ENCODE measurements at places on chromosomes 11 and 22.
A peak's percentile ranks its signal among the peaks of the same experiment; 100 is the strongest.

DNA sequence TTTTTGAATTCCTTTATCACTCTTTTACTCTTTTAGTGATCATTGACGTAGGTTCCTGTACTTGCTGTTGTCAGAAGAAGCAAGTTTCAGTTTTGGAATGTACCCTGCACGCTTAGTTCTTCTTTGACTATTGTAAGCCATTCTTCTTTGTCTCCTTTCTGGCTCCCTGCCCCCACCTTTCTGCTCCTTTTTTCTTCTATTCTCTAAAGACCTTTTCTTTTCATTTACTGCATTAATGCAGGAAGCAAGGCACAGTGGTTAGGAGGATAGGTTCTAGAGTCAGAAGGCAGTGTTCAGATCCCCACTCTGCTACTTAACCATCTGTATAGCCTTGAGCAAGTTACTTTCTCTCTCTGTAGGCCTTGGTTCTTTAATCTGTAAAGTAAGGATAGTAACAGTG is 33.7 kb upstream of the RAG2 start:
- H3K27me3 ChIP-seq = no peaks in the 10 kb centered on the region
- no peak overlapping the region for H3K4me3 ChIP-seq
- no peak overlapping the region for H3K27ac ChIP-seq
- H3K4me1 ChIP-seq = no peaks in the 10 kb centered on the region

GRCh38 chr11:45150301-45150700 is 3.9 kb downstream of the PRDM11 start:
- 0 out of 2 replicates have a peak, but pooled peaks cover 6% of the 10 kb centered on the region for H3K4me1 ChIP-seq
- no peak overlapping the region for H3K4me3 ChIP-seq

DNA sequence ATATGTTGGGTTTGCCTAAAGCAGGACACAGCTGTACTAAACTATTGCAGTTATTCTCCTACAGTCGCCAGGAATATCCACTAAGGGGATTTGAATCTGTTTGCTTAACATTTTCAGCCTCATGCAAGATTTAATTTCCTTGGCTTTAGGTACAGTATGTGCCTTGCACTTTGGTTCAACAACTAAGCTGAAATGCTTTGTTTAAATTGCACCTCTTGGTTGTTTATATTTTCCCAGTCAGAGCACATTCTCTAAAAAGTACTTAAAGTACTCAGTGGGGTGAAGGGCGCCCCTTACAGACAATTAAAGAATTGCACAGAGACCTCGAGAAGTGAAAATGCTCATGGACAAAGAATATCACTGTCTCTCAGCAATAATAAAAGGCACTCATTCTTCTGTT is 107.8 kb upstream of the MTNR1B start:
- DNase-seq = peak; percentile 59
- H3K4me1 ChIP-seq = no peaks in the 10 kb centered on the region
- H3K27me3 ChIP-seq = no peaks in the 10 kb centered on the region
- no peak overlapping the region for H3K4me3 ChIP-seq
- no peak overlapping the region for H3K27ac ChIP-seq

- no peaks in the 10 kb centered on the region for H3K36me3 ChIP-seq
- DNase-seq = no peak
- peaks cover 10% of the 10 kb centered on the region for H3K27me3 ChIP-seq
- H3K27ac ChIP-seq = no peak overlapping the region
- no peak overlapping the region for H3K4me3 ChIP-seq
- peaks cover 21% of the 10 kb centered on the region for H3K4me1 ChIP-seq
Measured at GRCh38 chr22:23903328-23903971, 9.3 kb downstream of the MIF start.

DNA sequence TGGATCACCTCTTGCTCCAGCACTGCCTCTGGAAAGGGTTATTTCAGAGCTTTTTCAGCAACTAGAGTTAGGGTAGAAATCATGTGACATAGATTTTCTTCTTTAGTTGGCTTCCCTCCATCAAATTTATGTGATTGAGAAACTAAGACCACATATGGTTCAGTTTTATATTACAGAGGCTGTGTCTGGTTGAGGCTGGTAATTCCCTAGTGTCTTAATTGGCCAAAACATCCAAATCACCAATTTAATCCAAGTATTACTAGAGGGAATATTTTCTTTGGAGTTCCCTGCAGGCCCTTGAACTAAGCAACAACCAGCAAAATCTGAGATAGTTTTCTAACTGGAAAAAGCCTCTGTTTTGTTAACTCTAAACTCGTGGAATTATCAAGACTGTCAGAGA is 136.3 kb downstream of the ARHGAP42 start:
- 0 out of 2 replicates have a peak overlapping the region, but pooled peaks have one; percentile 29 for H3K27ac ChIP-seq
- no peak for DNase-seq
- H3K4me3 ChIP-seq = no peak overlapping the region

DNA sequence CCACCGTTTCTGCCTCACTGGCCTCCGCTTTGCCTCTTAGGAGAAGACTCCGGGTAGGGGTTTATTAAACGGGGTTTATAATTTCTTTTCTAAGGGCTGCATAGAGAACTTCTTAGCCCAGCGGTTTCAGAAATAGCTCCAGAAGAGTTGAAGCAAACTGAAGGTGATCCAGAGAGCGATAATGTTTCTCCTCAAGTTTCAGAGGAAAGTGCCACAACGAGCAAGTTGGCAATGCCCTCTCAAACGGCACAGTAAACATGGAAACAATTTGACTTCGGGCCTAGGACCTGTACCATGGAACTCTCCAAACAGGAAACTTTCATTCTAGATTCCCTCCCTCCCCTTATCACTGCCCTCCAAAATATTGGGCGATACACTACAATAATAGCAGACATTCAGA is 1.0 kb downstream of the ADSL start:
- peak overlapping the region; percentile 89 for H3K27ac ChIP-seq
- peak overlapping the region; percentile 68 for H3K4me3 ChIP-seq
- peaks cover 36% of the 10 kb centered on the region for H3K36me3 ChIP-seq
- H3K4me1 ChIP-seq = peaks cover 6% of the 10 kb centered on the region

- DNase-seq = no peak
- H3K4me1 ChIP-seq = no peaks in the 10 kb centered on the region
- H3K4me3 ChIP-seq = no peak overlapping the region
- no peaks in the 10 kb centered on the region for H3K27me3 ChIP-seq
Measured at GRCh38 chr11:10498022-10498400, 42.9 kb downstream of the AMPD3 start.

- no peaks in the 10 kb centered on the region for H3K36me3 ChIP-seq
- H3K27ac ChIP-seq = no peak overlapping the region
- no peaks in the 10 kb centered on the region for H3K27me3 ChIP-seq
Measured at GRCh38 chr11:27008811-27009535, 15.1 kb downstream of the FIBIN start.

GRCh38 chr11:70872955-70873735 is 379.2 kb downstream of the SHANK2 start:
- no peaks in the 10 kb centered on the region for H3K27me3 ChIP-seq
- H3K27ac ChIP-seq = 0 out of 2 replicates have a peak overlapping the region, but pooled peaks have one; percentile 16
- no peaks in the 10 kb centered on the region for H3K36me3 ChIP-seq
- no peak overlapping the region for H3K4me3 ChIP-seq
- H3K4me1 ChIP-seq = peaks cover 16% of the 10 kb centered on the region
